A549 treated with ZK216348 at 1 μM for 4 hours (cell line): ENCODE measurements at places on chromosomes 12 and 14. TPM values are rescaled to one million over a fixed set of nuclear protein-coding genes. Genes with fewer than 3 reads are reported as not detected.

Gene REC8
- 2.6 to 6.5 TPM (median 4.6 TPM) in 5 replicates for total RNA-seq

Gene LDHB
- 1,454 to 1,675 TPM (median 1,616 TPM) in 5 replicates for total RNA-seq

Gene AHNAK2
- 200 to 233 TPM (median 225 TPM) in 5 replicates for total RNA-seq

Gene GRIN2B
- 4.5 to 4.8 TPM (median 4.7 TPM) in 5 replicates for total RNA-seq

Gene ZDHHC22
- total RNA-seq, result 0.13 to 0.20 TPM (median 0.20 TPM) in 5 replicates

Gene ACOT6
- not detected in 5 replicates for total RNA-seq

Gene RBP5
- not detected in 5 replicates for total RNA-seq

Gene SPTB
- total RNA-seq, result 0.91 to 1.6 TPM (median 1.4 TPM) in 5 replicates

Gene SART3
- 39.3 to 44.5 TPM (median 40.6 TPM) in 5 replicates for total RNA-seq

Gene POTEG
- not detected in 5 replicates for total RNA-seq

Gene LTBP2
- total RNA-seq, result 7.1 to 16.0 TPM (median 10.2 TPM) in 5 replicates

Gene GLIPR1L1
- not detected in 5 replicates for total RNA-seq
